ENCODE measurements at places on chromosomes 3 and 15.

DNA sequence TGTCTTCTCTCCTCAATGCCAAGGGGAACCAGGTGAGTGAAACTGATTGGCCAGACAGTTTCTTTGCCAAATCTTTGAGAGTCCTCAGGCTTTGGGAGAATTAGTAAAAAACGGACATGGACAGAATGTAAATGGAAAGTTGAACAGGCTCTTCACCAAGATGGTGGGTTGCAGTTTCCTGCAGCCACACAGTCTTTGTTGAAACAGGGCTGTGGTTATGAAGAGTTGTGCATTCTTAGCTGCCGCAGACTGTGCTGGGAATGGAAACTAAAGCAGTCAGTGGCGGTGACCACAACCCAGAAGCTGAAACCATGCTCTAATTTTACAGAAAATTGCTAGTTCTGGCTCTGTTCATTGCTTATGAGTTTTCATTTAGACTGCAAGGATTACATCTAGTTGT lies 42.1 kb upstream of the TASOR start:
- DNase-seq, result no peak

DNA sequence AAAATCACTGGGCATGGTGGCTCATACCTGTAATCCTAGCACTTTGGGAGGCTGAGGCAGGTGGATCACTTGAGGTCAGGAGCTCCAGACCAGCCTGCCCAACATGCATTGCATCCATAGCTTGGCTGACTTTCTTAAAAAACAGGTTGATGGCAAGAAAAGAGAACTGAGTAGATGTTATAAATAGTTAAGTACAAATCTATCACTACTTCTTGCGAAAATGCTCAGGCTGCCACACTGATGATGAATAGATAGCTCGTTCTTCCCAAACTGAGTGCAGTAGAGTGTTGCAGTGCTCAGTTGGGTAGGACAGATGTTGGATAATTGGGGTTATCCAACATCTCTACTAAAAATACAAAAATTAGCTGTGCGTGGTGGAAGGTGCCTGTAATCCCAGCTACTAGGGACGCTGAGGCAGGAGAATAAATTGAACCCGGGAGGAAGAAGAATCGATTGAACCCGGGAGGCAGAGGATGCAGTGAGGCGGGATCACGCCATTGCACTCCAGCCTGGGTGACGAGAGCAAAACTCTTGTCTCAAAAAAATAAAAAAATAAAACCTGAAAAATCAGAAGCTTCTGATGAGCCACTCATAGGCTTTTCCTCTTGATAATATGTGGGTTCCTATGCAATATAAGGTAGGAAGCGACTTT lies 1.2 kb downstream of the BTLA start:
- no peak for DNase-seq

DNA sequence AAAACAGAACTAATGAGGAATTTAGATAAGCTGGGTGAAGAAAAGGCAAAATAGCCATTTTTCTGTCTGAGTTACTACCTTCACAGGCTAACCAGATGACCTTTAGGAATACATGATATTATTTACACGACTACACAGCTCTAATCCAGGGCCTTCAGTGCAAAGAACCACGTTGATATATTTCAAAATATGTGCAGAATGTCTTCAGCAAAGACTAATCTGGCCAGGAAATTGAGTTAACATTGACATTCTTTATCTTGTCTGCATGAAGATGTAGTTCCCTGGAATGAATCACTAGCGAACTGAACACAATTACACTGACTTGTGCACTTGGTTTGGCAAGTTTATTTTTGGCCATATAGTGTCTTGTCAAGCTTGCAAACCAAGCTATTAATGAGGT lies 41.5 kb downstream of the PDHB start:
- DNase-seq, result no peak

DNA sequence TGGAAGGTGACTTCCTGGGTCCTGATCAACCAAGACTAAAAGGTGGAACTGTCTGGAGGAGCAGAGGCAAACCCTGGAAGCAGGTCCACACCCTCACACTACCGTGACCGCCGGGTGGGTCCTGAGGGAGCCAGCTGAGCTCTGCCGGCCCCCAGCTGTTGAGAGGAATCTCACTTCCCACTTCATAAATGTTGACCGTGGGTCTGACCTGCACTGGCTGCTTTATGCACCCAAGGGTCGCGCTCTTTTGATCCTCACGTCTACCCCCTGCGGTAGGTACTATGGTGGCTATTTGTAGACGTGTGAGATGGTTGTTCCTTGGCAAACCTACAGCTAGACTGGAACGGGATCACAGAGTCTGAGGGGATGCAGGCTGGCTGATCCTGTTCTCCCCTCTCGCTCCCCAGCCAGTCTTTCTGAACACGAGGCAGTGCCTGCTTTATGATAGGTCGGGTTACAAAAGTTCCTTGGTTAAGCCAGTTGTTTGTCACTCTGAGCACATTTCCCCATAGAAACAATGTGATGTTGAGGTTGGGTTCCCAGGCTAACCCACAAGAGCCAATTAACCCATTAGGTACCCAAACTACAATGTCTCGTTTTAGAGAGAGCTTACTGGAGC lies 113.0 kb upstream of the ETV5 start:
- no peak for DNase-seq

GRCh38 chr15:69156736-69157381 lies 3.6 kb upstream of the GLCE start:
- no peak for DNase-seq

DNA sequence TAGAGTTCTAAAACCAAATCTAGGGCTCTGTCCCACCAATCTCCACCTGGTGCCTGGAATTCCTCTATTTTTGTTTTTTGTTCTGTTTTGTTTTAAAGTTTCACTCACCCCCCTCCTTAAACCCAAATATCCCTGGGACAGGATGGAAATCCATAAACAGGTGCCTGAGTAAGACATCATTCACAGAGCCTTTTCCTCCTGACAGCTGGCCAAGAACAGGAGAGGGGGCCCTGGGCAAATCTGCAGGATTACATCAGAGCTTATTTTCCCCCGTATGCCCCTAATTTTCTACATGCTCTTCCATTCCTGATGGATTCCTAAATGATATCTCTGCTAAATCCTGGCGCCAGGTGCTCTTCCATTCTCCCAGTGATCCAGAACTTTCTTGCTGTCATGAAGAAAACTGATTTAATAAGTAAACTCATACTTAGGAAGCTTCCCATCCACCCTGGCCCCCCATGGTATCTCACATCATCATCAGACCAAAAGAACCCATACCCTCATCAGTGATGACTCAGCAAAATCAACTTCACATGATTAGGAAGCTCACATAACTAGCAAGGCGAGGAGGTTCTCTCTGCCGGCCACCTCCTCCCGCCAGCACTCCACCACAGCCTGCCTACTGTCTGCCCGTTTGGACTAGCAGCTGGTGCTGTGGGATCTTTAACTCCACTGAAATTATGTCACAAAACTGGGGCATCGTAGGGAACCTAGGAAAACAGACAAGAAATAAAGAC lies 61.0 kb downstream of the LIPC start:
- DNase-seq, result no peak

- DNase-seq, result no peak
Measured at GRCh38 chr3:126421573-126422119, 26.9 kb downstream of the CFAP100 start.

- no peak for DNase-seq
Measured at GRCh38 chr3:102112704-102113230, 263.5 kb downstream of the NFKBIZ start.

- DNase-seq, result no peak
Measured at GRCh38 chr3:100457811-100458210, 34.6 kb upstream of the TMEM45A start.

DNA sequence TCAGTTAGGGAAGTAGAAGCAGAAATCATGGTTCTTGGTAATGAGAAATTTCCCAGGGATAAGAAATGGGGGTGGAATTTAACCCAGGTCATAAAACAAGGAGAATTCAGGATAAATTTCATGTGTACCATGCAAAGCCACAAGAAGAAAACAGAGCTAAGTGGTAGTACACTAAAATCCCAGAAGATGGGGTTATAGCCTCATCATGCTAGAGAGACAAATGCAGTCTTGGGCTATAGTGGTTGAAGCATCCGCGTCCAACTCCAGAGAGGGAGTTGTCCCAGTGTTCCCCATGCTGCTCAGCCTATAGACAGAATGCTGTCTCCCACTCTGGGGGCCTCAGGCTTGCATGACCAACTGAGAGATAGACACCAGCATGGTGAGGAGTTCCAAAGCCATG lies 36.2 kb upstream of the CLRN1 start:
- peak; percentile 66 for DNase-seq

DNA sequence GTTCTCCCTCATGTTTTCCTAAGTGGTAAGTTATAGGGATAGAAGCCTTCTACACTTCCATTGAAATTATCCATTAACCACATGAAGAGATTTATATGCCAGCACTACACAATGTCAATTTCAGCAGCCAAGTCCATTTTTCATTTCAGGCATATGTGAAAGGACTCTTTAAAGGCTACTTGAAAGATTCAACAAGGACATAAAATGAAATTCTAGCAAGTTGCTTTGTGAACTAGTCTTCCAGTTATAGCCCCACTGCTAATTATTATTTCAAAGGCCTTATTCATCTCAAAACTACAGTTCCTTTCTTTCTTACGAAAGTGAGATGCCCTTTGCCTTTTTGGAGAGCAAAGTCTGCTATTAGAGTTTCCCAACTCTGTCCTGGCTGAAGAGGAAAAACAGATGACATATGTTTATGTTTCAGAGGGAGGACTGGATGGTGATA lies 66.0 kb upstream of the SLC2A2 start:
- DNase-seq, result no peak

- DNase-seq, result no peak
Measured at GRCh38 chr3:143478115-143478693, 358.6 kb downstream of the CHST2 start.

- no peak for DNase-seq
Measured at GRCh38 chr3:9770276-9770812, 597 bp upstream of the CAMK1 start.

- DNase-seq, result peak; percentile 99
Measured at GRCh38 chr3:150106740-150107428, 136.2 kb upstream of the PFN2 start.

- DNase-seq, result no peak
Measured at GRCh38 chr3:84140631-84141030, 818.2 kb upstream of the CADM2 start.

- no peak for DNase-seq
Measured at GRCh38 chr15:41494922-41495735, 1.5 kb downstream of the ITPKA start.

GRCh38 chr3:101259485-101260341 lies 60.7 kb downstream of the IMPG2 start:
- no peak for DNase-seq

GRCh38 chr3:58256061-58256460 lies 18.5 kb downstream of the ABHD6 start:
- DNase-seq, result no peak

- peak; percentile 78 for DNase-seq
Measured at GRCh38 chr3:38029400-38030125, at the start of gene PLCD1. TSS of gene PLCD1 (minus strand) at chr3:38029642. CDS start at chr3:38029539, 103 bp downstream.

- no peak for DNase-seq
Measured at GRCh38 chr15:57442335-57442734, 66.0 kb downstream of the CGNL1 start.

GRCh38 chr15:59424616-59425015 lies 13.4 kb upstream of the FAM81A start:
- no peak for DNase-seq

DNA sequence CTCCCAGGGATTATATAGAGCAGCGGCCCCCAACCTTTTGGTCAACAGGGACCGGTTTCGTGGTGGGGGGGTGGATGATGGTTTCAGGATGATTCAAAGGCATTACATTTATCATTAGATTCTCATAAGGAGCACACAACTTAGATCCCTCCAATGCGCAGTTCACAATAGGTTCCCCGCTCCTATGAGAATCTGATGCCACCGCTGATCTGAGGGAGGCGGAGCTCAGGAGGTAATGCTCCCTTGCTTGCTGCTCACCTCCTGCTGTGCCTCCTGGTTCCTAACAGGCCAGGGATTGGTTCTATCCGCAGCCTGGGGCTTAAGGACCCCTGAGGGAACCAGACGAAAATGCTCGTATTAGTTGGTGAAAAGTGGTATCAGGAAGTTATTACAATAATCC lies 1.3 kb upstream of the HACD2 start:
- DNase-seq, result peak; percentile 74

DNA sequence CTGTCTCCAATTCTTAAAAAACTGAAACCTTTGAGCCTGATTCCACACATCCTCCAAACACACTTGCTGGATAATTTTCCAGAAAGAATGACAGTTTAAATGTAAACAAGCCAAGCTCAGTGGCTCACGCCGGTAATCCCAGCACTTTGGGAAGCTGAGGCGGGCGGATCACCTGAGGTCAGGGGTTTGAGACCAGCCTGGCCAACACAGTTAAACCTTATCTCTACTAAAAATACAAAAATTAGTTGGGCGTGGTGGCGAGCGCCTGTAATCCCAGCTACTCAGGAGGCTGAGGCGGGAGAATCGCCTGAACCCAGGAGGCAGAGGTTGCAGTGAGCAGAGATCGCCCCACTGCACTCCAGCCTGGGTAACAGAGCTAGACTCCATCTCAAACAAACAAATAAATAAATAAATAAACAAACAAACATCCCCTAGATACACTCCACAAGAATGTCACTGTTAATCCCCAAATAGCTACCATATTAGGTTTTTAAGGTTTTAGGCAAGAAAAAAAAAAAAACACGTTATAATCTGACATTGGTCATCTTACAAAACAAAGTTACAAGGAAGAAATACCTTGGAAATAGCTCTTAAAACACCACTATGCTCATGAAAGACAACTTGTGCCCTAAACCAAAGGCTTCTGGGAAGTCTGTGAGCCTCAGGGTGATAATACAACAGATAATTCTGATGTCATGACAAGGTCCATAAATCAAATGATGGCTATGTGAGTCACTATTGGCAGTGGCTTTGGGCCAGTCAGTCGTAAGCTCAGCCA lies 13.2 kb downstream of the TNIK start:
- peak; percentile 76 for DNase-seq

GRCh38 chr3:146540236-146540635 lies 4.2 kb downstream of the PLSCR1 start:
- DNase-seq, result no peak

- no peak for DNase-seq
Measured at GRCh38 chr3:184460276-184460675, 80.4 kb downstream of the CHRD start.

GRCh38 chr15:51181221-51181620 lies 86.5 kb upstream of the TNFAIP8L3 start:
- DNase-seq, result no peak

DNA sequence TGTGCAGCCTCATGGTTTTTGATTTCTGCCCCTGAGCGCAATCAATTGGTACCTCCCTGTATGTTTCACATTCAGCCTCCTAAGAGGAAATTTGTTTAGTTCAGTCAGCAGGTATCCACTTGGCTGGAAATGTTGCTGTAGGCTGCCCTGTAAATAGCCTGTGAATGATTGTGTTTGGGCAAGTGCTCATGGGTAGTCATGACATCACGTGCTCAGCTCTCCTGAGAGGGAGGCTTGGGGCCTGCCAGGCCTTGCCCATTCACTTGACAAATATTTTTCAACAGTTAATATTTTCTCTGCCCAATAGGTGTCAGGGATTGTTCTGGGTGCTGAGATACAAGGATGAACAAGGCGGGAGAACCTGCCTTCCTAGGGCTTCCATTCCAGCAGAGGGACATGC lies 13.3 kb downstream of the HRH1 start:
- no peak for DNase-seq

All from fibroblast of skin of back (primary cell).